ENCODE measurements at places on chromosomes 3 and 15.

- no peak for DNase-seq
Observed at GRCh38 chr3:171354049-171354705, 106.0 kb downstream of the TNIK start.

DNA sequence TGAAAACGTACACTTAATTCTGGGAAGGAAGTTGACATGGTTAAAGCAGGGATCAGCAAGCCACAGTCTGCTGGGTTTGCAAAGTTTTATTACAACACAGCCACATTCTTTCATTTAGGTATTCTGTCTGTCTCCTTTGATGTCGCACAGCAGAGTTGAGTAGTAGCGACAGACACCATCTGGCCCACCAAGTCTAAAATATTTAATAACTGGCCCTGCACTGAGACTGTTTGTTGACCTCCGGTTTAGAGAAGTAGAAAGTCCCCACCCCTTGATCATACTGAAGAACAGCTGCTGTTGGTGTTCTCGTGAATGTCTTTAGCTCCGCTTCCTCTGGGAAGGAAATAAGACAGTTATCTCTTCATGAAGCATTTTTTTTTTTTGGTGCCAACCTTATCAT, 66.2 kb downstream of the MCTP2 start:
- no peak for DNase-seq

DNA sequence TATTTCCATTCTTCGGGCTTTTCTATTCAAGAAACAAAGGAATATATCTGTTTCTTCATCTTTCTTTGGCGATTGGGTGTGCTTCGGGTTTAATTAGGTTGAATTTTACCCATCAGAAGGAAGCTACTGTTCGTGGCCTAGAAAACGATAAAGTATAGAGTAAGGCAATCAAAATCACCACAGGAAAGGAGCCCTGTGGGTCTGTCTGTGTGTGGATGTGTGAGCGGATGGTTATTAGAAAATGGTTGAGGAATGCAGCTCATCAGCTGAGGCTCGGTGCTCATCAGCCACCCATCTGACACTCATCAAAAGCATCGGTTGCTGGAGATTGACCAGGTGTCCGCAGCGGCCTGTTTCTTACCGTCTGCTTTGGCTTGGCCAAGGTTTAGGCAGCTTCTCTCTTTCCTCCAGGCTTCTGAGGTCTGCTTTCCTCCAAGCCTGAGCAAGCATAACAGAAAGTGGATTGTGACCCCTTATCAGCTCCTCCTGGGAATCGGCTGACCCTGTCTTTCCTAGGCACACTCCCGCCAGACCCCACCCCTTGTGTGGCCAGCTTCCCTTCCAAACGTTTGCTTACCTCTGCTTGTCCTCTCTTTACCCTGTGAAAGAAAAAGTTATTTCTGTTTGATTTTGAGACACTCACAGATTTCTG, 17.6 kb upstream of the ISLR start:
- no peak for DNase-seq

- no peak for DNase-seq
Observed at GRCh38 chr15:67335026-67335425, 80.4 kb downstream of the IQCH start.

Measured in HTR-8/SVneo (cell line).